ENCODE measurements at places on chromosomes 4 and X.

DNA sequence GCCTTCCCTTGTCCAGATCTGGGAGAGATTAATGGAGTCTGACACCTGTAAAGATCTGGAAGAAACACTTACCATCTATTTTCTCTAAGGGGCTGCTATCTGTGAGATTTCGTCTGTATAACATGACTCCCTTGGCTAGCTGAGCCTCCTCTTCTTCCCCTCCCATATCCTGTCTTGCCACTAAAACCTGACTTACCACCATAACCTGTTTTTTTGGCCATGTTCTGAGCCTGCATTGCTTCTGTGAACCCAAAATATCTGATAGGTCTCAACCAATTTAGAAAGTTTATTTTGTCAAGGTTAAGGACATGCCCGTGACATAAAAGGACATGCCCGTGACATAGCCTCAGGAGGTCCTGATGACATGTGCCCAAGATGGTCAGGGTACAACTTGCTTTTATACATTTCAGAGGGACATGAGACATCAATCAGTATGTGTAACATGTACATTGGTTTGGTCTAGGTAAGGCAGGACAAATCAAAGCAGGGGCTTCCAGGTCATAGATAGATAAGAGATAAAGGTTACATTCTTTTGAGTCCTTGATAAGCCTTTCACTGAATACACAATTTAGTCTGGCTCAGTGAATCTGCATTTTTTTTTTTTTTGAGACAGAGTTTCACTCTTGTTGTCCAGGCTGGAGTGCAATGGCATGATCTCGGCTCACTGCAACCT is 11.4 kb downstream of the MGST2 start:
- no peak for DNase-seq

- DNase-seq = no peak
Observed at GRCh38 chr4:37717576-37717975, 31.4 kb upstream of the RELL1 start.

DNA sequence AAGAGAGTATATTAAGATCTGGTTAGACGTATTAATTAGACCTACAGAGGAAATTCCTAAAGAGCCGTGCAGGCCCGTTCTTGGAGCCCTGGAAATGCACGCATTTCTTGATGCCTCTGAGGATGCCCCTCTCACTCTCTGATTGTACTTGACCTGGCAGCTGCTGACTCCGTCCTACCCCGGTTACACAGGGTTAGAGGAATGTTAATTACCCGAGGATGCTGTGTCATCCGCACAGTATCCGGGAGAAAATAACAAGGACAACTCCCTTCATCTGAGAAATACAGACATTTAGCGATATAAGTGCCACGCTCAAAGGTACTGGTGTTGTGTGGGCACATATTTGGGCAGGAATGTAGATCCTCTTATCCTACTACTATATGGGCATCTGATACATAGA is 404.6 kb upstream of the FAT1 start:
- DNase-seq = no peak

DNA sequence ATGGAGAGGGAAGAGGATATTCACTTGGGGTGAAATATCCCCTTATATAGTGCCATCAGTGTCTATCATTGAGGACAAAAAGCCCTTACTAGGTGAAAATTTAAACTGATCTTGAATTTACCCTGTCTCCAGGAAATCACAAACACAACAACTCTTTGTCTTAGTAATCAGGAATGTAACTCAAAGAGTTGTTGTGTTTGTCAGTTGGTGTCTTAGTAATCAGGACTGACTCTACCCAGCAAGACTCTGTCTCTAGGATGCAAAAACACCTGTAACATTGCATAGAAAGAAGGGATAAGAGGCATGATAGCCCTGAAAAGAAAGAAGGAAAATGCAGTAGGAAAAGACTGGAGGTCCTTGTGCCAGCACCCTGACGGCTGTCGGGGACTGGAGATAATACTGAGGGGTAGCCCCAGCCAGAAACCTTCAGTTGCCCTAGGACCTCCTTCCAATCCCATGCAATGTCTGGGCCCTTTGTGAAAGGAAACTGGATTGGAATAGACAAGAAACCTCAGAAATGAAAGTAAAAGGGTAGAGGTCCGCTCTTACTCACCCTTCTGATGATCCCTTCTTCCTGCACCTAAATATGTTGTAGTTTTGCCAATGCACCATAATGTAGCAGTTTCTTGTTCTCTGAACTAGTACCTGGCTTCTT is 45.3 kb downstream of the HMGB2 start:
- DNase-seq = no peak

- DNase-seq = no peak
Observed at GRCh38 chr4:129623233-129623875, 527.4 kb downstream of the C4orf33 start.

- DNase-seq = no peak
Observed at GRCh38 chr4:121973816-121974215, 22.0 kb upstream of the TRPC3 start.

GRCh38 chr4:113837397-113837796 is 75.9 kb upstream of the CAMK2D start:
- no peak for DNase-seq

DNA sequence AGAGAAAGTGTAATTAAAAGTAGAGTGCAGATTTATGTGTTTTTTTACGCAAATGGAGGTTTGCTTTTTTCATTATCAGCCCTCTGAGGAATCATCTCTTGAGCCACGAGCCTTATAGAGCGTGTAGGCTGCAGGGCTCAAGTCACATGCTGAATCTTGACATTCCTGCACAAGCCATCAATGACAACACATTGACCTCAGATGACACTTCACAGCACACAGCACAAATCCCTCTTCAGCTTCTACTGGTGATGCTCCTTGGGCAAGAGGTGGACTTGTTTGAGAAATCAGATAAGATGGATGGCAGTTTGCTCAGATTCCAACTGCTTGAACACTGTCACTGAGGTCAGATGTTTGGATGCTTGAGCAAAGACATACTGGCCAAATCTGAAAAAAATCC is 250.6 kb downstream of the SNCA start:
- no peak for DNase-seq
